Fibroblast of skin of scalp (primary cell): ENCODE measurements at places on chromosomes 1 and 21.

DNA sequence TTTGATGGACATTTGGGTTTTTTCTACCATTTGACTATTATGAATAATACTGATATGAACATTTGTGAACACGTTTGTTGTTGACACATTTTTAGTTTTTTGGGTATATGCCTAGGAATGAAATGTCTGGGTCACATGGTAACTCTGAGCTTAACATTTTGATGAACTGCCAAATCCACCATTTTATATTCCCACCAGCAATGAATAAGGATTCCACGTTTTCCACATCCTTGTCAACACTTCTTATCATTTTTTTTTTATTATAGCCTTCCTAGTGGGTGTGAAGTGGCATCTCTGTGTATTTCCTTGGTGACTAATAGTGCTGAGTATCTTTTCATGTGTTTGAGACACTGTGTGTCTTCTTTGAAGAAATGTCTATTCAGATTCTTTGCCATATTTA lies 67.6 kb downstream of the RASAL2 start:
- peak; percentile 79 for DNase-seq

DNA sequence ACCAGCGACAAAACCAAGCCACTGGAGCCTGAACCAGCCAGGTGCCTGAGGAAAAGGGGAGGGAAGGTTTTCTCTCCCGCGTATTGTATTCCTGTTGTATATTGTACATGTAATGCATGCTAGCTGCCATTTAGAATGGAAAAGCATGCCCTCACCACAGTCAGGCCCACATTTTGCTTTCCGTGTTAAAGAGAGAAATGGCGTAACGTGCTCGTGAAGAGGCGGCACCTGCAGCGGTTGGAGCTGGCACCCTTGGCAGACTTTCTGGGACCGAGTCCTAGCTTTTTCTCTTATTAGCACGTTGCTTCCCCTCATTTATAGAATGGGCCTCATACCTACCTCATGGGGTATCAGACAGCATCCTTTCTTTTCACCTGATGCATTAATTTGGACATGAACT lies 135.3 kb upstream of the IRF2BP2 start:
- no peak for DNase-seq

DNA sequence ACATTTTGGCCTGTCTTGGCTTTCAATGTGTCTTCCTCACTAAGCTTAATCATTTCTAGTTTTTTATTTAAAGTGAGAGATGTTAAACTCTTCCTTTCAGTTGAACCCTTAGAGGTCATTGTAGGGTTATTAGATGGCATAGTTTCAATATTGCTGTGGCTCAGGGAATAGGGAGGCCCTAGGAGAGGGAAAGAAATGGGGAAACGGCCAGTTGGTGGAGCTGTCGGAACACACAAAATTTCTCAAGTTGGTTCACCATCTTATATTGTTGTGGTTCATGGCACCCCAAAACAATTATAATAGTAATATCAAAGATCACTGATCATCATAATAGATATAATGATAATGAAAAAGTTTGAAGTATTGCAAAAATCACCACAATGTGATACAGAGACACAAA lies 31.4 kb upstream of the KAZN start:
- no peak for DNase-seq

- peak; percentile 50 for DNase-seq
These were observed 89.8 kb downstream of the DHRS3 start for GRCh38 chr1:12528021-12528852.

GRCh38 chr1:94602316-94602715 lies 60.8 kb upstream of the F3 start:
- DNase-seq: no peak

- no peak for DNase-seq
These were observed 456.1 kb downstream of the AJAP1 start for GRCh38 chr1:5110508-5110907.

GRCh38 chr1:70504176-70504820 lies 93.2 kb downstream of the CTH start:
- DNase-seq: peak; percentile 68

DNA sequence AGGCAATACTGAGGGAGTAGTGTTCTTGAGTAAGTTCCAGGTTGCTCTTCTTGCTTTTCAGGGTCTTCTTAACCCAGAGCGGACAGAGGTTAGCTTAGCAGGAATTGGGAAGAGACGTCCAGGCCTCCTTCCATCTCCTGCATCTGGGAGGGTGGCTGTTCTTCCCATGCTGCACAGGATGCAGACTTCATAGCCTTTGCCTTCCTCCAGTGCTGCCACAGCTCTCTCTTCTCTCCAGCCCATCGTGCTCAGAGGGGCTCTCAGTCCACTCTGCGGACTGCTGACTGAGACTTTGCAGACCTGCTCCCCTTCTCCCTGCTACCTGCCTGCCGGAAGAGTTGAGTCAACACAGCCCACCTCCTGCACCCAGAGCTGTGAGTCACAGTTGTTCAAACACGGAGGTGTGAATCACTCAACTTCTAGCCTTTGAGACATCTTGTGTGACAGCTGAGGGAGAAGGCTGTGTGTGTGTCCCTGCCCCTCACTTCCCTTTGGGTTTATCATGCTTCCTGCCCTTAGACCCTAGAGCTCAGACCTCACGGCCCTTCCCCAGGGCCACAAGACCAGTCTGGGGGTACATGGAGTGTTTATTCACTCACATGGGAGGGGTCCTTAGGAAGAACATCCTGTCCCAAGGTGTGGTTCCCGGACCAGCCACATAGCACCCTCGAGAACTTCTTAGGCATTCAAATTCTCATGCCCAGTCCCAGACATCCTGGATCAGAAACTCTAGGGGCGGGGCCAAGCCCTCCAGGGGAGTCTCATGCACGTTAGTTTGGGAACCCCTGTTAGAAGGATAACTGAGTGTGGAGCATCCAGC lies 158.3 kb upstream of the CACNA1E start:
- no peak for DNase-seq

DNA sequence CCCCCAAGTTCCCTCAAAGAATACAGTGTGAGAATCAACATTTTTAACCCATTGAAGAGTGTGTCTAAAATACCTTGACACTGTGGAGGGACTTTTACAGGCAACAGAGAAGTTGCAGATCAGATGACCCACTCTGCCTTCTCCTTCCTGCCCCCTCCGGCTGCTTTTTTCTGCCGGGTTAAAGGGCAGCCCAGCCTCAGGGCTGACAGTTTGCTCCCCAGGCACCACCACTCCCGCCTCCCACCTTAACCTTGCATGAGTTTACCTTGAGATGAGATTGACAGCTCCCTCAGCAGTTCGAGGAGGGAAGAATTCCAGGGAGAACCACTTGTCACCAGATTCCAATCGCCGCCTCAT lies 3.2 kb downstream of the MTHFR start:
- no peak for DNase-seq
